ENCODE measurements at places on chromosomes 12 and 14. TPM values are rescaled to one million over a fixed set of nuclear protein-coding genes. Genes with fewer than 3 reads are reported as not detected.

Gene SLCO1B1
- total RNA-seq, result not detected

Gene GLTP
- total RNA-seq, result 31.0 TPM

Gene YLPM1
- total RNA-seq, result 10.4 TPM

Gene SLC38A2
- total RNA-seq, result 254 TPM

Gene TMTC1
- total RNA-seq, result not detected

Gene RTN1
- not detected for total RNA-seq
